ENCODE measurements at places on chromosomes 3 and 15.

DNA sequence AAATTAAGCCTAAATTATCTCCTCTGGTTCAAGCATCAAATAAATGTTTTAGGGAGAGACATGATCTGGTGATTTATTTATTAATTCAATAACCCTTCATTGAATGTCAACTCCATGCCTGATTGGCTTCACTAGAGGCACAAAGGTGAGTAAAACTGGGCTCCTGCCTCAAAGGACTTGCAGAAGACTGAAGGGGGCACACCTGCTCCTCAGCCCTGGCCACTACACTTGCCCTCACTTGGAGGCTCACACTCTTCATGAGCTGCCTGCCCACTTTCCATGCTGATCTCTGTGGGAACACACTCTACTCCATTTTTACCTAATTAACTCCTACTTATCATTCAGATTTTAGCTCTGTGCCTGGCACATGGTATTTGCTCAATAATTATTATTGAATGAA, 84.4 kb upstream of the KCNMB2 start:
- no peak for DNase-seq

GRCh38 chr3:62238003-62238402, 135.3 kb downstream of the FEZF2 start:
- no peak for DNase-seq

DNA sequence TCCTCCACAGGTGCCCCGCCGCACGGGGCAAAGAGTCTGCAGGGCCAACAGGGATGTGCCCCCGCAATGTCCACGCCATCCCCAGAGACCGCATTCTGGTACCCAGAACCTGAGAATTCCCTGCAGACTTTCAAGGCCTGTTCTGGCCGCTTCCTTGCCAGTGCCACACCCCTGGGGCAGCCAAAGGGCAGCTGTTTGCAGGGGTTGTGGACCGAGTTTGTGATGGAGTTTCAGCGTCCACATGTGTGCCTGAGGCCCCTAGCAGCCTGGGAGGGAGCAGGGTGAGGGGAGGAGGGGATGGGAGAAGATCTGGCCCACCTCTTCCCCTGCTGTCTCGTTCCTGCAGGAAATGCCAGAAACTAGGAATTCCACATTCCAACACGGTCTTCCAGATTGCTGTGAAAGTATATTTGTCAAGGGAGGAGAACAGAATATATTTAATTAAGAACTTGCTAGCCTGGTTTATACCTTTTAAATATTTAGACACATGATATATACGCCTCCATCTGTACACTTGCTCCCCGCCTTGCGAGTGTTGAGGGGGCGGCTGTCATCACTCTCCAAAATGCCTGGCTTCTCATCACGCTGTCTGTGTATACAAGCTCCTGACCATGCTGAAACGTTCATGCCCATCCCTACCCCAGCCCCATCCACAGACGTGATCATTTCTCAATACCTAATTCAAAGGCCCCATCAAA, 31.1 kb upstream of the RASA2 start:
- no peak for DNase-seq

GRCh38 chr3:61008153-61008997, 242.9 kb downstream of the FHIT start:
- peak; percentile 0 for DNase-seq

GRCh38 chr3:180755556-180755955, 76.3 kb upstream of the CCDC39 start:
- no peak for DNase-seq

DNA sequence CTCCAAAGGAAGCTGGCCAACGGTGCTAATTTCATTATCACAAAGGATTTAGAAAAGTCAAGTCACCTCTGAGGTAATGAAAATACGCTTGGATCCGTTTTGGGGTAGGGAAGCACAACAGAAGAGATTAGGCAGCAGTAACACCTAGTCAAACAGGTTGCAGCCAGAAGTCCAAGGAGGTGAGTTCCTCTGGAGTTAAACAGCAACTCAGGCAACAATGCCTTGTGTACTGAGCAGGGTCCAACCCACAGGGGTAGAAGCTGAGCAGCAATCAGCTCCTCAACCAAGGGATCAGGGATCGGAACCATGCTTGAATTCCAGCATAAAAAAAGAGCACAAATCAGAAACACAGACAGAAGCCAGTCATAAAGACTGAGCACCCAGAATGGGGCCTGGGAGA, 88.1 kb upstream of the SPRED1 start:
- DNase-seq: no peak

GRCh38 chr15:45456212-45457106, 66.1 kb downstream of the SLC30A4 start:
- no peak for DNase-seq

DNA sequence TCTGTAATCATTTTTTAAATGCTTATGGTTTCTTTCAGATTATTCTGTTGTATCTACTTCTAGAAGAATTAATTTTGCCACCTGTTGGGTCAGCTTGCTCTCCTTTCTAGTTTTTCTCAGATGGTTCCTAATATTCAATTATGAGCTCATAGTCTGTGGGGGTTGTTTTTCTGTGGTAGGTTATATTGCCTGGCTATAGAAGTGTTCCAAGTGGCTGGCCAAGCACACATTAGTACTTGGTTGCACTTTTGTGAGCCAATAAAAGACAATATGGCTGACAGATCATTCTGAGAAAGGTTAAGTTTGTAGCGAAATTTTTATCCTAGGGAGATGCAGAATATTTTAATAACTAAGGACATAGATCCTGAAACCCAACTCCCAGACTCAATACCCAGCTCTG, 31.8 kb upstream of the FSIP1 start:
- DNase-seq: no peak
